ENCODE measurements at places on chromosomes 12 and 14.

- no peak for DNase-seq
These were observed 7.0 kb downstream of the KCNH3 start for GRCh38 chr12:49545815-49546214.

DNA sequence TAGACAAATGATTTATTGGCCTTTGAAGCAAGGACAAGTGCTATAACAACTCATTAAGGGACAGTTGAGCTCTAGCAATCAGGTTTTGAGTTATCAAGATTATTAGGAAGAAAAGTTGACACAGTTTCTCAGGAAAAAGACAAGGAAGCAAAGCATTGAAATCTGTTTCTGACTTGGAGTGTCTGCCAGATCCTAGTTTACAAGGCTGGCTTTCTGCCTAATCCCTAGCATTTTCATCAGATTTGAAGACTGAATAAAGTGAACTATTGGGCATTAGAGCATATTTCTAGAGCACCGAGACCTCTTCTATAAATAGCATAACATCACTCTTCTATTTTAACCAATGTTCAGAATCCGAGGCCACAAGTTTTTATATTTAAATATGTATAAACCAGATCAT lies 7.0 kb downstream of the SYT1 start:
- no peak for DNase-seq

GRCh38 chr12:51818566-51819300 lies 29.8 kb downstream of the FIGNL2 start:
- no peak for DNase-seq

GRCh38 chr12:25924491-25925001 lies 33.9 kb upstream of the RASSF8 start:
- DNase-seq = no peak

DNA sequence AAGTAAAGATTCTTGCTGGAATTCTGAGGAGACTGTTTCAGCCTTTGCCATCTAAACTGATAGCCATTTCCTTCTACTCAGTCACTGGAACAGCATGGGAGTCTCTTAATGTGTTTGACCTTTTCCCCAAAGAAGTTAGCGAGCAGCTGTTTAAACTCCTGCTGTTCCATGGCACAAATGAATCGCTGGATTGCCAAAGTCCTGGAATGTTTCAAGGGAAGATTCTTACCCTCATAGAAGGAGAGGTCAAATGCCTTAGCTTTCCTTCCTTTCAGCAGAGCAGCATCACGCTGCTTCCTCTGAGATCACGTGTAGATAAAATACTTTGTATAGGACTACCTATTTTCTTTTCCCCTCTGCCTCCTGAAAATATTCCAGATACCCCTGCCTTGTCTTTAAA lies 10.5 kb upstream of the NR2C1 start:
- no peak for DNase-seq

DNA sequence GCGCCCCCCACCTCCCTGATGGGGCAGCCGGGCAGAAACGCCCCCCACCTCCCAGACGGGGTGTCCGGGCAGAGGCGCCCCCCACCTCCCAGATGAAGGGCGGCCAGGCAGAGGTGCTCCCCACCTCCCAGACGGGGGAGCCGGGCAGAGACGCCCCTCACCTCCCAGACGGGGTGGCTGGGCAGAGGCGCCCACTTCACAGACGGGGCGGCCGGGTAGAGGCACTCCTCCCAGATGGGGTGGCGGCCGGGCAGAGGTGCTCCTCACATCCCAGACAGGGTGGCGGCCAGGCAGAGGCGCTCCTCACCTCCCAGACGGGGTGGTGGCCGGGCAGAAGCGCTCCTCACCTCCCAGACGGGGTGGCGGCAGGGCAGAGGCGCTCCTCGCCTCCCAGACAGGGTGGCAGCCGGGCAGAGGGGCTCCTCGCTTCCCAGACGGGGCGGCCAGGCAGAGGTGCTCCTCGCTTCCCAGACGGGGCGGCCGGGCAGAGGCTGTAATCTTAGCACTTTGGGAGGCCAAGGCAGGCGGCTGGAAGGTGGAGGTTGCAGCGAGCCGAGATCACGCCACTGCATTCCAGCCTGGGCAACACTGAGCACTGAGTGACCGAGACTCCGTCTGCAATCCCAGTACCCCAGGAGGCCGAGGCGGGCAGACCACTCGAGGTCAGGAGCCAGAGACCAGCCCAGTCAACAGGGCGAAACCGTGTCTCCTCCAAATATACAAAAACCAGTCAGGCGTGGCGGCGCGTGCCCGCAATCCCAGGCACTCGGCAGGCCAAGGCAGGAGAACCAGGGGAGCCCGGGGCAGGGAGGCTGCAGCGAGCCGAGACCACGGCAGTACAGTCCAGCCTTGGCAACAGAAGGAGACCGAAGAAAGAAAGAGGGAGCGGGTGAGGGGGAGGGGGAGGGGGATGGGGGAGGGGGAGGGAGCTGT lies 12.9 kb upstream of the PXN start:
- DNase-seq = no peak

DNA sequence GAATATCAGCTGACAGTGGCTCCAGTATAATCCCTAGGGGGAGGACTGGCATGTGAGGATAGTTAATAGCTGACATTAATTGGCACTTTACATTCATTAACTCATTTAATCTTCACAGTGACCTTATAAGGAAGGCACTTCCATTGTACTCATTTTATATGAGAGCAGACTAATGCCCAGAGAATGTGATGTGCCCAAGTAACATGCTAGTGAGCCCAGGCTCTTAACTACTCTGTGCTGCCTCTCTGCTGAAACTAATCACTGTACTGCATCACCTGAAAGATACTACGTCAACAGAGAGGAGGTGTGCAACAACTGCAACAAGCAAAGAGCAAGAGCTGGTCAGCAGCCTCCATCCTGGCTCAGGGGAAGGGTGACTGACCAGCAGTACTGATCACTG lies 40.1 kb downstream of the GALNT4 start:
- DNase-seq = no peak

GRCh38 chr12:100156731-100157426 lies 14.2 kb upstream of the BLTP3B start:
- no peak for DNase-seq

GRCh38 chr12:59723520-59723919 lies 127.7 kb downstream of the SLC16A7 start:
- no peak for DNase-seq

DNA sequence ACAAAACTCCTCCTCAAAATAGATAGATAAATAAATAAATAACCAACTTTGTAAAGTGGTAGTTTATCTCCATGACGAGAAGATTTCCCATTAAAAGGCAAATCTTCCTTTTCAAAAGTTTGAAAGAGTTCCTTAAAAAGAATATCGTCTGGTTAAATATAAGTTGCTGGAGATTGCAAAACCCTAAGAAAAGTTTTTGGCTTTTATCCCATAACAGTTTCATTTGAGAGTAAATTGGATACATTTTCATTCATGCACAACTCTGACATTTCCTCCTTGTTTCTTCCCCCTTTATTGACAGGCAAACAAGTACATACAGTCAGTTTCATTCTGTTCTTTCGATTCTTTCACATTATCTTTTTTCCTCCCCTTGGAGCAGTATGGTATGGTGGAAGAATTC lies 45.4 kb upstream of the BTG1 start:
- DNase-seq = no peak

Data from NCI-H510A (cell line).